ENCODE measurements at places on chromosomes 7 and 10.

- no peak for DNase-seq
Observed at GRCh38 chr7:450741-451140, 68.9 kb downstream of the PDGFA start.

DNA sequence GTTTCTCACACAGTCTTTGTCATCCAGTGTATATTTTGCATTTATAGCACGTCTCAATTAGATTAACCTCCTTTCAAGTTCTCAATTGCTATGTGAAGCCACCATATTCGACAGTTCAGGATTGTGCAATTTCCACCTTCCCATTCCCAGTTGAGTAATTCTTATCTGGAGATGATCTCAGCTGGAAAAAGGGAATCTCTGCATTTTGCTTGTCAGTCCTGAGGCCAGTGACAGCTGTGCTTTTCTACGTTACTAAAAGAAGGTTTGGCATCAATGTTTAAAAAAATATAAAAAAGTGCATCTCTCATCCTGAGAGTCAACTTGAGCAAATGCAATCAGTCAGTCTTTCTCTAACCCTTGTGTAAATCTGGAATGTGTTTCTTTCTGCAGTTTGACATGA, 247.7 kb downstream of the PRKG1 start:
- no peak for DNase-seq

DNA sequence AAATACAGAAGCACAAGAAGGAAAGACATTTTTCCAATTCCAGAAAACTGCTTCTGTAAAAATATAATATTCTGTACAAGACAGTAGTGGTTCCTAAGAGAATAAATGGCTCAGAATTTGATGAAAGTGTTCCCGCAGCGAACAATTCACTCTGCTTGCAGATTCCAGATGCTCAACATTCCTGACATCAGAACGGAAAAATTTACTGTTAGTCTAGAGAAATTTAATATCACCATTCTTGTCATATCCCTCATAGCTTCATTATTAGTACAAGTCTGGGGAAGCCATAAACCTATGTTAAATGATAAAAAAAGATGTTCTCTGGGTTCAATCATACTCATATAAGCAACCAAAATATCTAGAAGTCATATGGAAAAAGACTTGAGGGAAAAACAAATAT, 83.6 kb downstream of the MPP7 start:
- DNase-seq = no peak

DNA sequence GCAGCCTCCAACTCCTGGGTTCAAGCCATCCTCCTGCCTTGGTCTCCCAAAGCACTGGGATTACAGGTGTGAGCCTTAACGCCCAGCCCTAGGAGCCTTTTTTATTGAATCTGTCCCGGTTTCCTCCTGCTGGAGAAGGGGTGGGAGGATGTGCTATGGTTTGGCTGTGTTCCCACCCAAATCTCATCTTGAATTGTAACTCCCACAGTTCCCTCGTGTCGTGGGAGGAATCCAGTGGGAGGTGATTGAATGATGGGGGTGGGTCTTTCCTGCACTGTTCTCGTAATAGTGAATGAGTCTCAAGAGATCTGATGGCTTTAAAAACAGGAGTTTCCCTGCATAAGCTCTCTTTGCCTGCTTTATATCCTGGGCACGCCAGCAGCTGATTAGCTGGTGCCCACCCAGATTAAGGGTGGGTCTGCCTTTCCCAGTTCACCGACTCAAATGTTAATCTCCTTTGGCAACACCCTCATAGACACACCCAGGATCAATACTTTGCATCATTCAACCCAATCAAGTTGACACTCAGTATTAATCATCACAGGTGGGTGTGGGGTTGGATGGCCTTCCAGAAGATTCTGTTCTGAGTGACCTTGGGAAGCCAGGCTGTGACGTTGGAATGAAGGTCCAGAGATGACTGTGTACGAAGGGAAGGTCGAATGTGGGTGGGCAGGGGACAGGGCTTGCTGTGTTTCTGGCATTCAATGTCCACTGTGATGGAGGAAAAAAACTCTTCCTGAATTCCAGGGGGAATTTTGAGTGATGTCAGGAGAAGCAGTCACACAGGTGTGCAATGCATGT, 33.8 kb upstream of the CUX1 start:
- no peak for DNase-seq

- DNase-seq = no peak
Observed at GRCh38 chr10:107409522-107409921, 245.0 kb upstream of the SORCS1 start.

GRCh38 chr10:101568054-101568745, 19.9 kb downstream of the POLL start:
- no peak for DNase-seq

GRCh38 chr7:74064696-74065095, 18.9 kb upstream of the LIMK1 start:
- no peak for DNase-seq

GRCh38 chr7:13982940-13983677, 6.4 kb downstream of the ETV1 start:
- DNase-seq = no peak

GRCh38 chr7:113200281-113200680, 81.9 kb upstream of the SMIM30 start:
- no peak for DNase-seq

- DNase-seq = no peak
Observed at GRCh38 chr10:78716043-78716660, 352.6 kb upstream of the ZMIZ1 start.

DNA sequence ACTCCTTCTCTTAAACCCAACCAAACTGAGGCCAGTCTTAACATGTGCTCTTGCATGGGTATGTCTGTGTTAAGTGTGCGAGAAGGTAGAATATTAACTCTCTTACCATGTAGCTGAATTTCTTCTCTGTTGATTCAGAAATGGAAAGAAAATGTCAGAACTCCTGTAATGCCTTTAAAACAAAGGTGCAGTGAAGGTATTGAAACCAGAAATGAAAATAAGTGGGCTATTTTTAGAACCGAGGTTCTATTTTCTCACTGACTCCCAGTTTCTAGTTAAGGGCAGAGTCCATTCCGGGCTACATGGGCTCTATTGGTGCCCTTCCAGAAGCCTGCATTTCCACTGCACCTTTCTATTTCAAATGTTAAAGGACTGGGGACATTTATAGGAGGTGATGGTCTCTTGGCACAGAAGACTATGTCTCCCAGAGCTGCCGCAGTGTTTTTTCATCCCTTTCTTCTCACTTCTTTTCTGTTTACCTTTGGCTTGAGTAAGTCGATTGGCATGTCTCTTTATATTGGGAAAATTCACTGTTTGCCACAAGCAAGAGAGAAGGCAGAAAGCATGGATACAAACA, 174.9 kb downstream of the LRMDA start:
- DNase-seq = no peak

DNA sequence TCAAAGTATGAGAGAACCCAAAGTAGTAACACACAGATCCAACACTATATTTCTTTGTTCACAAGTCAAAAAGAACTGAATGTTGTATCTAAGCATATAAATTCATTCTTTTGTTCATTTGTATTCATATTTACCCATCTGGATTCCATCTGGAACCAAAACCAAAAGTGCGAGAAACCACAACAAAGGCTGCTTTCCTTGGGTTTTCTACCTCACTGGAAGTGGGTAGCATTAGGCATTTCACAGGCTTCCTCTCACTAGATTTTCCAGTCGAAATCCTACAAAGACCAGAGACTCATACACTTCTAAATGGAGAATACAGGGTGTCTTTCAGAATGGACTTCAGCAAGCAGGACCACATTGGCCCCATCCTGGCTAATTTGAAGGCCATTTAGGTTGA, 109.8 kb upstream of the WNT16 start:
- DNase-seq = no peak

Data from stimulated activated CD8-positive, alpha-beta memory T cell treated with anti-CD3 and anti-CD28 coated beads, Interleukin-2, amount 100 ng/mL, for 48 hours (primary cell).